Cerebellar nuclear complex (tissue), 1 donor: ENCODE measurements at places on chromosomes 13 and 19.

DNA sequence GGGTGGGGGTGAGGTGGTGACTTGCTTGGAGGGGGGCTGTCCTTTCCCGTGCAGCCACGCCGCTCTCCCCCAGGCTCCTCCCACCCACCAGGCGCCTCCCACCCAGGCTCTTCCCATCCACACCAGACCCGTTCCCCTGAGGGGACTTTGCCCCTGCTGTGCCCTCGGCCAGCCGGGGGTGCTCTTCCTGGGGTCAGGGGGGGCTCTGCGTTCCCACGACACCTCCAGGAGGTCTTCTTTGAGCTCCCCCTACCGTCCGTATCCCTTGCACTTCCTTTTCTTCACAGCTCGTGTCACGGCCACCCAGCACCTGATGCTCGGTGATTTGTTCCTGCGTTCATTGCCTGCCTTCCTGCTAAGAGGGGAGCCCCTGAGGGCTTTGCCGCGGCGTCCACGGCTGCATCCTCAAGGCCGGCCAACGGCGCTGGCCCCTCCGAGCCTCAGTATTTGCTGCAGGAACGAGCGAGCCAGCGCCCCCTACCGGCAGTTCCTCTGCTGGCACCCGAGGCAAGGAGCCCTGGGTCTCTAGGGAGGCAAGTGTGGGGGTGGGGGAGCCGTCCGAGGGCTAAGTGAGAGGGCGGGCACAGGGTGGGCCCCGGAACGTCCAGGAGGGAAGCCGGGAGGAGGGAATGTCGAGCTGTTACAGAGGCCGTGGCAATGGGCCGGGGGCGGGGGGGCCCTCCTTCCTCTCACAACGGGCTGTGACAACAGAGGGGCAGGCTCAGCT, 11.8 kb downstream of the LRRC4B start:
- peak; percentile 32 for DNase-seq

- no peak for DNase-seq
These were observed 19.7 kb downstream of the ARHGEF18 start for GRCh38 chr19:7368456-7368855.

DNA sequence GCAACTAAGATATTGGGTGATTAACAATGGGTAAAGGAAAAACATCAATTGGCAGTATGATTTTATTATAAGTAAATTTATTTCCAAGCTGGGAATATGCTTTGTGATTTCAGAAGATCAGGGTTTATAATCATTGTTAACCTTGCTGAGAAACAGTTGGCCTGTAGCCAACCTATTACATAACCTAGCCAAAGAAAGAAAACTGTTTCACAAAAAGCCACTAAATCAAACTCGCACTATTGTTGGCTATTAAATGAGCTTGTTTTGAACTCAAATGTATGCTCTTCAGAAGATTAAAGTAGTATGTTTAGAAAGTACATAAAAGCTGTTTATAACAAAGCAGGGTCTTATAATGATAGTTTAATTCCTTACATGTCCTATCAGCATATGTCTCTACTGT, 151.7 kb downstream of the LHFPL6 start:
- no peak for DNase-seq

GRCh38 chr19:53813996-53814395, 10.1 kb downstream of the NLRP12 start:
- no peak for DNase-seq

- no peak for DNase-seq
These were observed 261.4 kb upstream of the RXFP2 start for GRCh38 chr13:31477961-31478360.

- DNase-seq: no peak
These were observed 4.2 kb downstream of the GATAD2A start for GRCh38 chr19:19409631-19410030.

GRCh38 chr13:103140001-103140671, 73.9 kb upstream of the SLC10A2 start:
- no peak for DNase-seq

GRCh38 chr13:47747901-47748300, 253.2 kb downstream of the SUCLA2 start:
- no peak for DNase-seq

DNA sequence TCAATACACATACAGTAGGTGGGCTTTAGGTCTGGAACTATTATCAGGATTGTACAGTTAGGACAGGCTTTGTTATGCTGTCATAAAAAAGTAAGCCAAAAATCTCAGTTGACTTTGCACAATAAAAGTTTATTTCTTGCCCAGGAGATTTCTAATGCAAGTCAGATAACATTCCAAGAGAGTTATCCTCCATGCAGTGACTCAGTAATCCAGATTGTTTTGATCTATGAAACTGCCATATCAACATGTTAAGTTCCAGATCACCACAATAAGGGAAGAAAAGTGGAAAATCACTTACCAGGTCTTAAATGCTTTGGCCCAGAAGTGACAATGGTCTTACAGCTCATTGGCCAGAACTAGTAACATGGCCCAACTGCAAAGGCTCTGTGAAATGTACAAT, 636.2 kb upstream of the KLF12 start:
- no peak for DNase-seq

DNA sequence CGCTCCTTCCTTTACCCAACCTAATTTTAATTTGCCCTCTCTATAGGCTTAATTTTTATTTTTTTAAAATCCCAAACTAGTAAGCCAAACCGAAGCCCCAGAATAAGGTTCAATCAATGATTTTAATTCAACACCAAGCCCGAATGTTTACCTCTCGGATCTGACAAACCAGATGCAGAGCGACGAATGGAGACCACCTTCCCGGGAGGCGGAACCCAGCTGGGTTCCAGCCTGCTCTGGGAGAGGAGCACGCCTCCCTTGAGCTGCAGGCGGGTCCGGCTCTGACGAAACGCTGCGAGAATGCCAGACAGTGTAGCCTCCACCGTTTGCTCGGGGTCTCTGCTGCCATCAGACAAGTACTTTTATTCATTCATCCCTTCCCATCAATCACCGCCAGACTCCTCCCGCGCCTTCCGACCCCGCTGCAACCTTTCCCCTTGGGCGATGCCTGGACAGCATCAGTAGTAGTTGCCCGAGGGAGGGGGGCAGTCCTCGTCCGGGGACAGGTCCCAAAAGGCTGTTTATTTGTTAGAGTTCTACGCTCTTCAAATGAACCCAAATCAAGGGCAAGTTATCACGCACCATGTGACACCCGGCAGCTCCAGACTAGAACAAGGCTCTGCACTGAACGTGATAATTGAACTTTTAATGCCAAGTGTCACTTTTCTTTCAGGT, 752 bp upstream of the EDNRB start:
- no peak for DNase-seq

GRCh38 chr13:30731361-30732045, 3.8 kb upstream of the ALOX5AP start:
- DNase-seq: no peak

- no peak for DNase-seq
These were observed 2304.4 kb downstream of the PCDH9 start for GRCh38 chr13:64925727-64926126.

GRCh38 chr13:99657848-99658260, 156.6 kb downstream of the TM9SF2 start:
- no peak for DNase-seq
